CD4-positive, CD25-positive, alpha-beta regulatory T cell (primary cell): ENCODE measurements at places on chromosomes 1 and 21. TPM values are rescaled to one million over a fixed set of nuclear protein-coding genes. Genes with fewer than 3 reads are reported as not detected.
A peak's percentile ranks its signal among the peaks of the same experiment; 100 is the strongest.

GRCh38 chr1:12640237-12640957 lies 3.5 kb upstream of the AADACL4 start:
- no peak for DNase-seq

DNA sequence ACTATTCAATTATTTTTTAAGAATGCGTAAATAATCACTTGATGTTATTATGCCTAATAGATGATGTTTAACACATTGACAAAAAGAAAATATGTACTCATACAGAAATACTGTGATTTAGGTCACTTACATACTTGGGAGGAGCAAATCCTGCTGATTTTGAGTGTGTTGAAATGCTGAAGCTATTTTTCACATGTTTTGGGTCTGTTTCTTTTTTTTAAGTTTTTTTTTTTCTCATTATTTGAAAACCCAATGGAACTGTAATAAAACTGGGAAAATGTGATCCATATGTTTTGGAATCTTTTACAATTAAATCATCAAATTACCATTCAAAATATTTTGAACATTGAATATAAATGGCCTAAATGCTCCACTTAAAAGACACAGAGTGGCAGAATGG lies 366.2 kb upstream of the ADAMTS5 start:
- no peak for DNase-seq

DNA sequence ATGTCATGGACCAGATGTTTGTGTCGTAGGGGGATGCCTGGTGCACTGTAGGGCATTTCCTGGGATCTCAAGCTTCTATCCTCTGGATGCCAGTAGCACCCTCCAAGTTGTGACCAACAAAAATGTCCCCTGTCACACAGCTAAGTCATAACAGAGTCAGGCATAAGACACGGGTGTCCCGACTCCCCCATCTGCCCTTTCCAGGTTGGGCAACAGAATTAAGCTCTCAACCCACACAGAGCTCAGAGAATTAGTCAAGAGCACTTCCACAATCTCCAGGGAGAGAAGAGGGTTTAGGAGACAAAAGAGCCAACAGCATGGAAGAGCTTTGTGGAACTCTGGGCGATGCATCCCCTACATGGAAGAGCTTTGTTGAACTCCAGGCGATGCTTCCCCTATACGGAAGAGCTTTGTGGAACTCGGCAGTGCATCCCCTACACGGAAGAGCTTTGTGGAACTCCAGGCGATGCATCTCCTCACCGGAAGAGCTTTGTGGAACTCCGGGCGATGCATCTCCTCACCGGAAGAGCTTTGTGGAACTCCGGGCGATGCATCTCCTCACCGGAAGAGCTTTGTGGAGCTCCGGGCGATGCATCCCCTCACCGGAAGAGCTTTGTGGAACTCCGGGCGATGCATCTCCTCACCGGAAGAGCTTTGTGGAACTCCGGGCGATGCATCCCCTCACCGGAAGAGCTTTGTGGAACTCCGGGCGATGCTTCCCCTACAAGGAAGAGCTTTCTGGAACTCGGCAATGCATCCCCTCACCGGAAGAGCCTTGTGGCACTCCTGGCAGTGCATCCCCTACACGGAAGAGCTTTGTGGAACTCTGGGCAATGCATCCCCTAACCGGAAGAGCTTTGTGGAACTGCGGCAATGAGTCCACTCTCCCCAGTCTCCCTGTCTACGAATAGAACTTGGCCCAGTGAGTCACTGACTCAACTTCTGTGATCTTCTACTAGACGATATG lies 422.7 kb downstream of the KIF26B start:
- DNase-seq: no peak

DNA sequence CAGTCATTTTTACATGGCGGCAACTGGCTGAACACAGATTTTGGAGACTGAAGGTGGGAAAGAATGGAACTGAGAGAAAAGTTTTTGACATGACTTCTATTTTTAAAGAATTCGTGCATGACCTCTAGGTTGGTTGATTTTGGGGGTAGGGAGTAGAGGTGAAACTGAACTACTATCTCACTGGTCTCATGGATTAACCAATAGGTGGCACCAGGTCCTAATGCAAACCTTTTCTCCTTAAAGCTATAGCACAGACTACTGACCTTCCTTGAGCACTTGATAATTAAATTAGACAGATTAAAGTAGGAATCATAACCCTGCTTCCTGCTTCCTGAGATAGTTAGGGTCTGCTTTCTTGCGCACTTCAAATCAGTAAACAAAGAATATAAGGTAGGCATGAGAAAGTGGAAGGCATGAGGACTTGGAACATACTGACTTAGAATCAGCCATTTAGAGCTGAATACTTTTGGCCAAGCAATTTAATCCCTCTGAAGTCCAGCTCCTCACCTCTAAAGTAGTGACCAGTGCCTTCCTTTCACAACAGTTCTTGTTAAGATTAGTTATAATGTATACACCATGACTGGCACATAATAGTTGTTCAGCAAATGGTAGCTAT lies 206.0 kb downstream of the CENPF start:
- DNase-seq: no peak

LCE1F gene
- total RNA-seq: not detected

RPL22 gene
- total RNA-seq: 405 TPM

- DNase-seq: no peak
Measured at GRCh38 chr1:31959521-31960340, 21.6 kb upstream of the PTP4A2 start.

DNA sequence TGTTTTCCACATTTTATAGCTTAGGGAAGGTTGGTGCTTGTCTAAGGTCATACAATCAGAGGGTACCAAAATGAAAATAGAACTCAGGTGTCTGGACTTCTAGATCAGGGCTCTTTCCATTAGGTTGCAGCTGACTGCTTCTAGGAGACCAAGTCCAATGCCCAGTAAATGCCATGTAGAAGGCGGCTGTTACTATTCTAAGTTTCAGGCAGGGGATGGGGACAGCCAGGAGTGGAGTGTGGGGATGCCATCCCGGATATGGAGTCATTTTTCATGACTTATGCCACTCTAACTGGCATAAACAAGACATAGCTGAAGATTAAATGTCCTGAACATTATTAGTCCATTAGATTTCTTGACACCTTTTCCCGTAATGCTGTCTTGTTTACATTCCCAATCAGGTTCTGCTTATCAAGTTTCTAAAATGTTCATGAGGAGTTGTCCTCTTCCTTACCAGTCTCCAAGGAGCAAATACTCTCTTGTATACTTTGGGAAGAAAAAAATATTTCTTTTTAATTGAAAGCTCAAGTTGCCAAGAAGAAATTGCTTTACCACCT lies 31.5 kb downstream of the XCL1 start:
- no peak for DNase-seq

ANKRD34A gene
- 1.6 TPM for total RNA-seq

- no peak for DNase-seq
Measured at GRCh38 chr1:3656450-3657095, 4.3 kb downstream of the TP73 start.

- no peak for DNase-seq
Measured at GRCh38 chr1:165895451-165895871, 68.0 kb downstream of the UCK2 start.

MEX3A gene
- total RNA-seq: not detected

- no peak for DNase-seq
Measured at GRCh38 chr1:22222723-22223122, 79.8 kb upstream of the WNT4 start.

HPCAL4 gene
- 13.8 TPM for total RNA-seq

DNA sequence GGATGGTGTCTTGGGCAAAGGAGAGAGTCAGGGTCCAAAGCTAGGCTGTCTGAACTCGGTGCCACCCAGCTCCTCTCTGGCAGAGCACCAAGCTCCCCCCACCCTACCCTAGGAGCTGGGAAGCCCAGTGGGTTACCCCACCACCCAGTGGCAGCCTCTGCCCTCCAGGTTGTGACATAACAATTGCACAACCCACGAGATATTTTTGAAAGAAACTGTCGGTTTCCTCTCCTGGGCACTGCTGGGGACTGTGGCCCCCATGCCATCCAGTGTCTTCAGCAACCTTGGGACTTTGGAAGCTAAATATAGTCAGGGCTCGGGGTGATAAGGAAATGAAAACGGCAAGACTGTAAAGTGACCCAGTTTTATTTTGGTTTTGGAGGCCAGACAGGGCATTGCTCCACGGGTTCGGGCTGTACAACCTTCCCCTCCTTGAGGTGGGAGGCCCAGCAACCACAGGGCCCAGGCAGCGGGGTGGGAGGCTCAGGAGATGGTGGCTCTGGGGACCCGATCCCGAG lies 1.4 kb downstream of the CITED4 start:
- no peak for DNase-seq

IQCC gene
- 2.7 TPM for total RNA-seq

DNA sequence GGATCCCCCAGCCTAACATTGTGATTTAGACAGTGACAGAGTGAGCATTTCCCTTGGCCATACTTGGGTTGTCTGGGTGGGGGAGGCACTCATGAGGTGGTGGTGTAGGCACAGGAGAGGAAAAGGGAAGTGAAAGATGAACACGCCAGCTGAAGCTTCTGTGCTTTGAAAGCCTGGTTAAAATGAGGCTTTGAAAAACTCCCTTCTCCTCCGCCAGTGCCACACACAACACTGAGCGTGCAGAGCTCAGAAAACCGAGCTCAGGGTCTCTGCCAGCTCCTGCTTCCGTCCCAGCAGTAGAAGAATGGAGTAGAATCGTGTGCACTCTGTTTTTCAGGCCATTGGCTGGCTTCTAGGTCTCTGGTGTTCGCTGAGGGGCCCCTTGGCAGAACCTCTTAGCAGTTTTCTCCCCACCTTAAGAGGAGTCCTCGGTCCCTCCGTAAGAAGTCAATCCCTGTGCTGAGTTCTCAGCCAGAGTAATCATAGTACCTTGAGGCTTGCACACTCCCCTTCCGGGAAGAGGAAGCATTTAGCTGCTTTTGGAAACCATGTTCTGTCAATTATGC lies 12.9 kb downstream of the PLEKHM2 start:
- DNase-seq: peak; percentile 21

- peak; percentile 37 for DNase-seq
Measured at GRCh38 chr1:198676253-198676652, 37.4 kb downstream of the PTPRC start.

CENPL gene
- 10.2 TPM for total RNA-seq

BEND5 gene
- 2.2 TPM for total RNA-seq

DNA sequence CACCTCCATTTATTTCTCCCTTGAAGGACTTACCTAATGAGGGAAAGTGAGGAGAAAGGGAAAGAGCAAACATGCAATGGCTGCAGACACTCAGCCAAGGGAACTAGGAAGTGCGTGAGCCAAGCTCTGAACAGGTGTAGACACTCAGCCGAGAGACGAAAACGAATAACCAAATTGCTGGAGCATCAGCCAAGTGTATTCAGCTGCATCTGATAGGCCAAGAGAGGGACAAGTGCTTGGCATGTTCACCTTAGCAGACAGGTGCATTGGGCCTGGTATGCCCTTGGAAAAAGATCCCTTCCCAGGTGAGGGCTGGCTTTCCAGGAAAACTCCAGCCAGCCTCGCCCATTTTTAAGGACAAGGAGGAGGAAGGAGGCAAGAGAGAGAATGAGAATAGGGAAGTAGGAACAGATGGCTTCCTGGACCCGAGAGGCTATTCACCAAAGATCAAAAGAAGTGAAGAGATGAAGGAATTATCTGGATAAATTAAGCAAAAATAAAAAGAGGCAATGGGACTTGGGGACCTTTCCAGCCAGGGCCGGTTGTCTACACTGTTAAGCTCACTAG lies 184.7 kb downstream of the TOMM20 start:
- no peak for DNase-seq

- no peak for DNase-seq
Measured at GRCh38 chr1:73576083-73576482, 621.9 kb downstream of the LRRIQ3 start.

DNA sequence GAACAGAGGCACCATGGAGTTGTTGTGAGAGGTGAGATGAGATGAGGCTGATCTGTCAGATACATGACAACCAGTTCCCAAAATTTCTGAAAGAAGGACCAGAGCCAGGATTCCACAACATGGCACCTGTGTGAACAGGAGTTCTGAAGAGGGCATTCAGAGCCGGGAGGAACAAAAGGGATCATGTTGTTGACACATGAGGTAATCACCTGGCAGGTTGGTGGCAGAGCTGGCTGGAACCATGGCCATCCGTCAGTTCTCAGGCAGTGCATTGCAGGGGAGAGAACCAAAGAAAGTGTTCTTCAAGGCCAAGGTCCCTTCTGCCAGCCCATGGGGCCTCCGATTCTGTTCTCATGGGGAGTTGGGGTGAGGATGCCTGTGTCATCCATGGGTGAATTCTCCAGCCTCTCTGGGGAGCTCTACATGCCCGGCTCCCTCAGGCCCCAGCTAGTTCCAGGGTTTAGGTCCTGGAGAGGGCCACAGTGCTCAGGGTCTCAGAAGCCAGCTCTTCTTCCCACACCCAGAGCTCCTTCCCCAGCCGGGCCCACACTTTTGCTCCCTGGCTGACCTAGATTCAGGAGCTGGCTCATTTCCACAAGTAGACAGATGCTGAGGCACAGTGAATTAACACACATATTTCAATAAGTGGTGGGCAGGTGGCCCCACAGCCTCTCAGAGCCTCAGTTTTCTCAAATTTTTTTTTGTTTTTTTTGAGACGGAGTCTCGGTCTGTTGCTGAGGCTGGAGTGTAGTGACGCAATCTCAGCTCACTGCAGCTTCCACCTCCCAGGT lies 49.1 kb upstream of the CTPS1 start:
- DNase-seq: no peak

C8B gene
- 0.20 TPM for total RNA-seq

DNA sequence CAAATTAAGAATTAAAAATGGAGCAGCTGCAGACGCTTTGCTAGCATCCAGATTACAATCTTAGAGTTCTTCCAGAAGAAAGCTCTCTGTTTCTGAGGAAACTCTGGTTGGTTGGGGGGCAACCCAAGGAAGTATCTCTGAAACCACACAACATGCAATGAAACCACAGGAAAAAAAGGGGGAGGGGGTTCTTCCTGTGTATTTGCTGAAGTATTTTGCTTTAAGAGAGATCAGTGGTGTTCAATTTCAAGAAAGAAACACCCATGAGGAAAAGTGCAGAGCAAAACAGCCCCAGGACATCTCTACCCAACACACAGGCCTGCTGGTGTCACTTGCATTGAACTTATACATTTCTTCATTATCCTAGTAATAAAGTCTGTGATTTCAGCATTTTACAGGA lies 19.7 kb upstream of the TIAM1 start:
- DNase-seq: no peak

GRCh38 chr1:10745886-10746455 lies 50.5 kb downstream of the CASZ1 start:
- DNase-seq: no peak

INAVA gene
- total RNA-seq: not detected

CGN gene
- 0.37 TPM for total RNA-seq

SASS6 gene
- 3.2 TPM for total RNA-seq

TIE1 gene
- 1.3 TPM for total RNA-seq

GRCh38 chr1:207713529-207713928 lies 38.3 kb upstream of the CD46 start:
- no peak for DNase-seq

GRCh38 chr1:160795951-160796383 lies at the start of gene LY9:
TSS of gene LY9 (plus strand) at chr1:160796174. CDS start at chr1:160796188, 14 bp downstream.
- DNase-seq: peak; percentile 94

DNA sequence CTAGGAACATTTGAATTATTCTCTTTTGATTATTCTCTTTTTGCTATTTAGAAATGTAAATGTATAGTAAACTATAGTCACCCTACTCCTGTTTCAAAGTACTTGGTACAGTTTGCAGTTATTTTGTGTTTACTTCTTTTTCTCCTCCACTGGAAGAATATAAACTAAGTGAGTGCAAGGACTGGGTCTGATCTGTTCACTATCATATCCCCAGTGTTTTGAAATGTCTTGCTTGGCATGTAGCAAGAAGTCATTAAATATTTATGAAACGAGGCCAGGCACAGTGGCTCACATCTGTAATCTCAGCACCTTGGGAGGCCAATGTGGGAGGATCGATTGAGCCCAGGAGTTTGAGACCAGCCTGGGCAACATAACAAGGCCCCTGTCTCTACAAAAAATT lies 35.8 kb upstream of the PODN start:
- no peak for DNase-seq
